ENCODE measurements at places on chromosomes 7 and 10.

DNA sequence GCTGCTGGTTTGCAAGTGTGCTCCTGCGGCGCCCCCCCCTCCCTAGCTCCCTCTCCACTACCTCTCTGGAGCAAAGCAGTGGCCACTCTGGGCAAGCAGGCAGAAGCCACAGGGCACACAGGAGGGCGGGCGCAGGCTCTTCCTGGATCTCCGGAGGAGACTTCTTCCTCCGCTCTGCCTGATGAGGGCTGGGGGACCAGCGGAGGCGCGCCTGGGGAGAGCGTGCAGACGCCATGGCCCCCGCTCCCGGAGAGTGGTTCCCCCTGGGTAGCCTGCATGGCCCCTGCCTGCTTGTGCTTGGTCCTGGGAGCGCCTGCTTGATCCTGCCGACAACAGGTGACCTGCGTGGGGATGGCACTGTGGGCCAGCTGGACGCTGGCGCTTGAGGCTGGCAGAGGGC lies 29.0 kb downstream of the ANKMY2 start:
- DNase-seq: no peak

GRCh38 chr7:85106719-85107118 lies 80.1 kb downstream of the SEMA3D start:
- no peak for DNase-seq

DNA sequence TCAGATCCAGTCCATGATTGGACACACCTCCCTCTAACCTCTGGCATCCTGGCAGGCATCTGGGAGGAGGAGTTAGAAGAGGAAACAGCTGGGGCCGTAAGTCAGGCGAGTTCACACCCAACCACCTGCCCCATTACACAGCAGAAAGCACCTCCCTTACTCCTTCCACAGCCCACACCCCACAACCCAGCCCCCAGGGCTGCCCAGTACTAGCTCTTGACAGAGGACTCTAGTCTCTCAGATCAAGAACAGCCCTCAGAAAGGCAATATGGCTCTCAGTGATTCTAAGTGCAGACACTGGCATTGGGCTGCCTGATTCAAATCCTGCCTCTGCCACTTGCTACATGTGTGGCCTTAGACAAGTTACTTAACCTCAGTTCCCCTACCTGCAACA lies 34.1 kb downstream of the KCNMA1 start:
- DNase-seq: peak; percentile 23

DNA sequence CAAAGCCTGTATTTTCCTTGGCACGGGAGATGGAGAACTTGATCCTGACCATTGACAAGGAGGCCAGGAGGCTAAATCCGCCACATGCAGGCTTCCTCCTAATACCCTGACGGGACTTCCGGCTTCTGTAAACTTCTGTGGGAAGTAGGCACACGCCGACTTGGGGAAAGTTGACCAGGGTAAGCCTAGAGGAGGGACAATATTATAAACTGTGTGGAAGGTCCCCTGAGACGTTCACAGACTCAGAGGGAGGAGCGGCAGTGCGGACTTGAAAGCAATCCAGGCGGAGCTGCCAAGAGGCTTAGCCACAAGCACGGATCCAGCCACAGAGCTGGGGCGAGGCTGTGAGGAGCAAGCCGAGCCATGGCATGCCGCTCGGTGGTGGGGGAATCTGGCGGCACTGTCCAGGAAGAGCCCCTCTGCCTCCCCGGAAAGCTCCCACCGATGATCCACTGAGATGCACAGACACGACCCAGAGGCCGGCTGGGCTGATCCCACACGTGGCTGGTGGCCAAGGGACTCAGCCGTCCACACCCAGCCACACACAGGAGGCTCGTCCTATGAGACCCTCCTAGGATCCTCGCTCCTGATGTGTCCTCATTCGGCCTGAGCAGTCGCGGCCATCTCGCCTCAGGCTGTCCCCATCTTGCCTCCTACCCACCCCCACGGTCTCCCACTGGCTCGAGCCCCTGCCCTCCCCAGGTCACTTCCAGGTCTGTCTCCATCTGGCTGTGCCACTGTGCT lies 40.0 kb upstream of the INSIG1 start:
- peak; percentile 5 for DNase-seq

- peak; percentile 5 for DNase-seq
Measured at GRCh38 chr7:112876877-112877276, 86.7 kb upstream of the TMEM168 start.

- no peak for DNase-seq
Measured at GRCh38 chr7:142808461-142808801, 37.7 kb downstream of the PRSS2 start.

- DNase-seq: no peak
Measured at GRCh38 chr10:1766049-1766448, 28.7 kb upstream of the ADARB2 start.

GRCh38 chr7:39288303-39288702 lies 277.9 kb upstream of the YAE1 start:
- DNase-seq: no peak

- peak; percentile 6 for DNase-seq
Measured at GRCh38 chr10:128254476-128254875, 128.3 kb upstream of the MKI67 start.

- DNase-seq: no peak
Measured at GRCh38 chr7:128707752-128708151, 31.4 kb upstream of the CALU start.

DNA sequence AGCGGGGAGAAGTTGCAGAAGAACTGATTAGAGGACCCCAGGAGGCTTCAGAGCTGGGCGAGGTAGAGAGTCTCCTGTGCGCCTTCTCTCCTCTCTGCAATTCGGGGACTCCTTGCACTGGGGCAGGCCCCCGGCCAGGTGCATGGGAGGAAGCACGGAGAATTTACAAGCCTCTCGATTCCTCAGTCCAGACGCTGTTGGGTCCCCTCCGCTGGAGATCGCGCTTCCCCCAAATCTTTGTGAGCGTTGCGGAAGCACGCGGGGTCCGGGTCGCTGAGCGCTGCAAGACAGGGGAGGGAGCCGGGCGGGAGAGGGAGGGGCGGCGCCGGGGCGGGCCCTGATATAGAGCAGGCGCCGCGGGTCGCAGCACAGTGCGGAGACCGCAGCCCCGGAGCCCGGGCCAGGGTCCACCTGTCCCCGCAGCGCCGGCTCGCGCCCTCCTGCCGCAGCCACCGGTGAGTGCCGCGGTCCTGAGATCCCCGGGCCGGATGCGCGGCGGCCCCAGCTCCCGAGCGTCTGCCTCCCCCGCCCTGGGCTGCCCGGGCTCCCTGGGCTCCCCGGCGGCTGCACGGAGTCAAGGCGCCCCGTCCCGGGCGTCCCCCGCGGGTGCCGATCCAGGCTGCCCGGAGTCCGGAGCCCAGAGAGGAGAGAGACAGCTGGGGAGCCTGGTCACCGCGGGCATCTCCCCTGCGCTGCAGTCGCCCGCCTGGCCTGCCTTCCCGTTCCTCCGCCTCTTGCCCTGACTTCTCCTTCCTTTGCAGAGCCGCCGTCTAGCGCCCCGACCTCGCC lies at the start of gene PLAU:
PLAU (plus strand) TSS at position 369 of the 789 bp plus-strand sequence. CDS start 424 bp downstream, outside the sequence.
- peak; percentile 69 for DNase-seq

DNA sequence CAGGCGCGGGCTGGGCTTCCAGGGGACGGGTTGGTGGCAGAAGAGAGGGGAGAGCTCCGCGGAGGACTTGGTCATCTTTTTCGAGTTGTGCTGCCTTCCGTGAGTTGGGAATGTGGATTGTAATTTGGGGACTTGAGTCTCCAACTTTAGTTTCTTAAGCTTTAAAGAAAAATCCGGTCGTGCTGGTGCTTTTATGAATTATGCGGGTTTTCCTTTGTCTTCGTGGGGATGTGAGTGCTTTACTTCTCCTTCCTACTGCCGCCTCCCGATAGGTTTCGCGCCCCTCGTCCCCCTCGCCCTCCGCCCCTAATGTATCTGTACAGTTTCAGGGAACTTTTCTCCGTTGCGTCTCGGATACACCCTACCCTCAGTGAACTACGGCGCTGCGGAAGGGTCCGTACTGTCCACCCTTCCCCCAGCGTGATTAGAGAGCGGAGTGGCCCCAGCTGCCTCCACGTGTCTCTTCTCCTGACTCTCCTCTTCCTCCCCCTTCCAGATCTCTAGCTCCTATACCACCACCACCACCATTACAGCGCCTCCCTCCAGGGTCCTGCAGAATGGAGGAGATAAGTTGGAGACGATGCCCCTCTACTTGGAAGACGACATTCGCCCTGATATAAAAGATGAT lies 649 bp downstream of the SCD start:
- DNase-seq: no peak

DNA sequence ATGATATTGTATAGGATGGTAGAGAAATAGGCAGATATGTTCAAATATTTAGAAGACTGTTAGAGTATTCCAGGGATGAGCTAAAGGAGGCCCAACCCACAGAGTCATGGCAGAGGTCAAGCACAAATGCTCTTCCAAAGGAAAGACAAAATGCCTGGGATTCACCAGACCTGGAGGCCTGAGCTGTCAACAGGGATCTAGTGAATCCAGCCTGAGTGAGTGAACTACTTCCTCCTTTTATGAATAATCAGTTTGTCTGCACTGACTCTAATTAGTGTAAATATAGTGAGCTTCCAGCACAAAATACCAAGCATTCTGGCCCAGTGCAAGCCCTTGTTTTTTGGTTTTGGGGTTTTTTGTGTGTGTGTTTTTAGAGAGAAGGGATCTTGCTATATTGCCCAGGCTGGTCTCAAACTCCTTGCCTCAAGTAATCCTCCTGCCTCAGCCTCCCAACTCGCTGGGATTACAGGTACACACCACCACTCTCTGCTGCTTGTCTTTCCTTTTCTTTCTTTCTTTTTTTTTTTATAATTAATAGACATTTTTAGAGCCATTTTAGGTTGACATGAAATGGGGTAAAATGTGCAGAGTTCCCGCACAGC lies 244.4 kb downstream of the SKIDA1 start:
- peak; percentile 41 for DNase-seq

GRCh38 chr10:21030091-21030490 lies 133.0 kb upstream of the NEBL start:
- peak; percentile 62 for DNase-seq

Data from epithelial cell of esophagus (primary cell).